Stomach (tissue), 19 donors: ENCODE measurements at places on chromosomes 5 and 9.

- no peak for DNase-seq
- H3K4me1 ChIP-seq, result no peaks in the 10 kb centered on the region
- no peak overlapping the region for H3K27ac ChIP-seq
- H3K4me3 ChIP-seq, result no peak overlapping the region
- H3K27me3 ChIP-seq, result no peaks in the 10 kb centered on the region
These were observed 53.8 kb downstream of the NDST1 start for GRCh38 chr5:150561571-150562275.

GRCh38 chr5:155150012-155150411 lies 136.5 kb downstream of the KIF4B start:
- no peak overlapping the region for H3K4me3 ChIP-seq
- no peaks in the 10 kb centered on the region for H3K36me3 ChIP-seq
- no peak for DNase-seq
- no peaks in the 10 kb centered on the region for H3K4me1 ChIP-seq

GRCh38 chr9:75088646-75089372 lies 495 bp downstream of the OSTF1 start:
- DNase-seq, result peak; percentile 79
- H3K4me1 ChIP-seq, result peaks cover 44% of the 10 kb centered on the region
- H3K27ac ChIP-seq, result peak overlapping the region; percentile 97
- H3K4me3 ChIP-seq, result peak overlapping the region; percentile 95

GRCh38 chr5:32123889-32124676 lies 50.0 kb downstream of the GOLPH3 start:
- H3K4me1 ChIP-seq, result peaks cover 10% of the 10 kb centered on the region
- H3K27ac ChIP-seq, result no peak overlapping the region
- H3K27me3 ChIP-seq, result no peaks in the 10 kb centered on the region
- no peak overlapping the region for H3K4me3 ChIP-seq

- H3K27me3 ChIP-seq, result no peaks in the 10 kb centered on the region
- peaks cover 48% of the 10 kb centered on the region for H3K36me3 ChIP-seq
- no peaks in the 10 kb centered on the region for H3K4me1 ChIP-seq
These were observed 33.1 kb downstream of the SPIN1 start for GRCh38 chr9:88421348-88421747.

- DNase-seq, result no peak
- no peaks in the 10 kb centered on the region for H3K4me1 ChIP-seq
- H3K27me3 ChIP-seq, result no peaks in the 10 kb centered on the region
- no peak overlapping the region for H3K27ac ChIP-seq
These were observed 87.1 kb upstream of the CKMT2 start for GRCh38 chr5:81146031-81146430.

DNA sequence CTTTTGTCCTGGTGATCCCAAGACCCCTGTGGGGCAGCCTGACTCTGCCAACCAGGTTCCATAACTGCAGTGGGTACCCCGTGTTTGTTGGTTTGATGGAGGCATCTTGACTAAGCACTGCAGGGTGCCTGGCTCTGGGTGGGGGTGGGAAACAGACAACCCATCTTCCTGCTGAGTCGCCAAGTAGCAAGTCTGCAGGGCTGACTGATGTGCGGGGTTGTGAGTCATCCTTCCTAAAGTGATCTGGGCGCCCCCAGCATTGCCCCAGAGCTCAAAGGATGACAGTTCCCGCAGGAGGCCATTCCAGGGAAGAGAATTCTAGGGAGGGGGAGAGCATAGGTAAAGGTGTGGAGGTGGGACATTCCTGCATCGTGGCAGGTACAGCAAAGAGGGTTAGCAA lies 23.5 kb downstream of the DAB2IP start:
- peaks cover 8% of the 10 kb centered on the region for H3K4me1 ChIP-seq
- peaks cover 16% of the 10 kb centered on the region for H3K36me3 ChIP-seq
- DNase-seq, result no peak

- no peaks in the 10 kb centered on the region for H3K4me1 ChIP-seq
- no peak for DNase-seq
- H3K36me3 ChIP-seq, result no peaks in the 10 kb centered on the region
- H3K4me3 ChIP-seq, result no peak overlapping the region
- peaks cover 5% of the 10 kb centered on the region for H3K27me3 ChIP-seq
These were observed 11.1 kb upstream of the SPATA31E1 start for GRCh38 chr9:87871425-87872078.

DNA sequence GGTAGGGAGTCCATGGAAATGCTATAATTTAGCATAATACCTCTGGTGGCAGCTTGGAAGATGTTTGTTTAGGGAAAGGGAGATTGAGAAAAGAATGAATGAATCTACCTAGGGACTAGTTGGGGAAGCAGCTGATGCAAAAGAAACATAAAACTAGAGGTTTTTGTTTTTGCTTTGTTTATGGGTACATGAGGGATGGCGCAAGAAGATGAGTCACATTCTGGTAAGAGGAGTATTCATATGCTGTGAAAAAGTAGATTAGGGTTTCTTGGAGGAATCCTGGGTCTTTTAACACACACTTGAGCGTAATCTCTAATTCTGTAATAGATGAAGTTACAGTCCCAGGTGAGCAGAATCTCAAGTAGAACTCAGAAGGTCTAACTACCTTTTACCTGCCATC lies 17.1 kb downstream of the C9orf43 start:
- H3K27me3 ChIP-seq, result no peaks in the 10 kb centered on the region
- H3K4me3 ChIP-seq, result no peak overlapping the region
- H3K27ac ChIP-seq, result no peak overlapping the region
- DNase-seq, result no peak

DNA sequence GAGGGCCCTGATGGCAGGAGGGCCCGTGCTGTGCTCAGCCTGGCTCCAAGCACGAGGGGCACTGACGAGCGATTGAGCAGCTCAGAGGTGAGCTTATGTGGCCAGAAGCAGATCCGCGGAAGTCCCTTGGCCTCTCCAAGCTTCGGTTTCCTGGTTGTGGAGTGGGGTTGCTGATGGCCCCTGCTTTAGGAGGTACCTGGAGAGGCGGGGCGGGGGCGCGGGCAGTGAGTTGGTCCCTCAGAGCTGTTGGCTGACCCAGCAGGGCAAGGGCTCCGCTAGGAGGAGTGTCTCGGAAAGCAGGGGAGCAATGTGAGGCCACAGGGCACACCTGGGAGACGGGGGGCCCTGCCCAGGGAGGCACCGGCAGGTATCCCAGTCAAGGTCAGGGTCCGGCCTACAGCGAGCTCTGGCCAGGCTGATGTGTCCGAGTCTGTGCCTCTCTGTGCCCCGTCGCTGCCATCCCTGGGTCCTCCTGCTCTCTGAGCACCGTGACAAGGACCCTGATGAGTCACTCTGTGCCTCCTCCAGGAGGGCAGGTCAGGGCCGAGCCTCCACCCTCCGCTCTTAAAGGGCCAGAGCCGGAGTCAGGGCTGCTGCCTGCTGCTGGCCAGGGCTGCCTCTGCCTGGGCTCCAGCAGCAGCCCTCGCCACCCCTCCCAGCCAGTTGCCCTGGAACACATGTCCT lies 14.8 kb downstream of the NCS1 start:
- DNase-seq, result peak; percentile 71
- H3K36me3 ChIP-seq, result no peaks in the 10 kb centered on the region
- peak overlapping the region; percentile 84 for H3K27ac ChIP-seq
- peaks cover 34% of the 10 kb centered on the region for H3K4me1 ChIP-seq

- H3K27ac ChIP-seq, result peak overlapping the region; percentile 77
- H3K27me3 ChIP-seq, result no peaks in the 10 kb centered on the region
- no peaks in the 10 kb centered on the region for H3K36me3 ChIP-seq
- H3K4me3 ChIP-seq, result no peak overlapping the region
- H3K4me1 ChIP-seq, result peaks cover 85% of the 10 kb centered on the region
- DNase-seq, result peak; percentile 40
These were observed 62.8 kb downstream of the RAPGEF1 start for GRCh38 chr9:131677049-131677443.

GRCh38 chr9:95773053-95773418 lies 102.5 kb upstream of the ERCC6L2 start:
- H3K4me1 ChIP-seq, result peaks cover 24% of the 10 kb centered on the region
- H3K27ac ChIP-seq, result peak overlapping the region; percentile 85
- no peaks in the 10 kb centered on the region for H3K36me3 ChIP-seq
- no peaks in the 10 kb centered on the region for H3K27me3 ChIP-seq
- DNase-seq, result no peak

- no peaks in the 10 kb centered on the region for H3K27me3 ChIP-seq
- H3K36me3 ChIP-seq, result no peaks in the 10 kb centered on the region
- H3K4me1 ChIP-seq, result no peaks in the 10 kb centered on the region
These were observed 101.3 kb downstream of the RASEF start for GRCh38 chr9:82961504-82962125.

DNA sequence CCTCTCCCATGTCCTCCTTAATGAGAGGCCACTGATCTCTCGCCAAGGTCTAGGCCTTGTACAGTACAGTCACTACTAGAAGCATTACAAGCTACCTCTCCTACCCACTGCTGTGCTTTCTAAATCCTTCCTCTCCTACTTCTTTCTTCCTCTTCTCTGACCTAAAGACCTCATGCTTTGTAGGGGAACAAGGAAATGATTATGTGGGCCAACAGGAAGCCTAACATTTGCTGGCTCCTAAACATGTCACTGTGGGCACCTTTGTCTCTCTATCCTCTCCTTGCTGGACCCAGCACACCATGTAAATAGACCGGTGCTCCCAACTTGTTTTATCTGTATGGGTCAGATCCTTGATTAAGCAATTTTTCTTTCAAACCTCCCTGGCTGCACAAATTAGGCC lies 16.7 kb downstream of the SLC28A3 start:
- DNase-seq, result no peak
- no peak overlapping the region for H3K27ac ChIP-seq
- H3K27me3 ChIP-seq, result no peaks in the 10 kb centered on the region
- no peak overlapping the region for H3K4me3 ChIP-seq
- H3K36me3 ChIP-seq, result no peaks in the 10 kb centered on the region
- no peaks in the 10 kb centered on the region for H3K4me1 ChIP-seq

DNA sequence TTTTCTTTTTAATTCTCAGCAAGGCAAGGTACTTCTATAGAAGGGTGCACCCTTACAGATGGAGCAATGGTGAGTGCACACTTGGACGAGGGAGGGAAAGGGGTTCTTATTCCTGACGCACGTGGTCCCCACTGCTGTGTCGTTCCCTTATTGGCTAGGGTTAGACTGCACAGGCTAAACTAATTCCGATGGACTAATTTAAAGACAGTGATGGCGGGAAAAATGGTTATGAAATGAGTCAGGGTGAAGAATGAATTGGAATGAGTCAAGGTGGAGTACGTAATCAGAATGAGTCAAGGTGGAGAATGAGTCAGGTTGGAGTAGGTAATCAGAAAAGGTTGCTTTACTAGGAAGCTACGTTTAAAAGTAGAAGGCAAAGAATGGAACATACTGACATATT lies 2.1 kb upstream of the HMGCS1 start:
- DNase-seq, result no peak
- H3K36me3 ChIP-seq, result no peaks in the 10 kb centered on the region
- H3K27me3 ChIP-seq, result no peaks in the 10 kb centered on the region
- H3K27ac ChIP-seq, result no peak overlapping the region
- no peak overlapping the region for H3K4me3 ChIP-seq

DNA sequence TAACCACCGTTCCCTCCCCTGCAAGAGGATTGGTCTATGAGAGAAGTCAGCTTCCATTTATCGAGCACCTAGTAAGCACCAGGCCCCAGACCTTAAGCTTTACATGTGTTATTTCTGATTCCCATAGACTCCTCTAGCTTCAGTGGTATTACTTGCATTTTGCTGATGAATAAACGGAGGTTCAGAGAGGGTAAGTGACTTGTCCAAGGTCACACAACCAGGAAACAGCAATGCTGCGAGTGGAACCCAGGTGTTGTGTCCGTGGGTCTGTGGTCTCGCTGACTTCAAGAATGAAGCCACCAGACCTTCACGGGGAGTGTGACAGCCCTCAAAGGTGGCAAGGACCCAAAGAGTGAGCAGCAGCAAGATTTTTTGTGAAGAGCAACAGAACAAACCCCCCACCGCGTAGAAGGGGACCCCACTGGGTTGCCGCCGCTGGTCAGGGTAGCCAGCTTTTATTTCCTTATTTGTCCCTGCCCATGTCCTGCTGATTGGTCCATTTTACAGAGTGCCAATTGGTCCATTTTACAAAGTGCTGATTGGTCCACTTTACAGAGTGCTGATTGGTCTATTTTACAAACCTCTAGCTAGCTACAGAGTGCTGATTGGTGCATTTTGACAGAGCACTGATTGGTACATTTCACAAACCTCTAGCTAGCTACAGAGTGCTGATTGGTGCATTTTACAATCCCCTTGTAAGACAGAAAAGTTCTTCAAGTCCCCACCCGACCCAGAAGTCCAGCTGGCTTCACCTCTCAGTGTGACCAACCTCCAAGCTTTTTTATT lies 29.1 kb upstream of the KCNIP1 start:
- no peak overlapping the region for H3K27ac ChIP-seq
- H3K4me1 ChIP-seq, result no peaks in the 10 kb centered on the region
- peaks cover 3% of the 10 kb centered on the region for H3K27me3 ChIP-seq

DNA sequence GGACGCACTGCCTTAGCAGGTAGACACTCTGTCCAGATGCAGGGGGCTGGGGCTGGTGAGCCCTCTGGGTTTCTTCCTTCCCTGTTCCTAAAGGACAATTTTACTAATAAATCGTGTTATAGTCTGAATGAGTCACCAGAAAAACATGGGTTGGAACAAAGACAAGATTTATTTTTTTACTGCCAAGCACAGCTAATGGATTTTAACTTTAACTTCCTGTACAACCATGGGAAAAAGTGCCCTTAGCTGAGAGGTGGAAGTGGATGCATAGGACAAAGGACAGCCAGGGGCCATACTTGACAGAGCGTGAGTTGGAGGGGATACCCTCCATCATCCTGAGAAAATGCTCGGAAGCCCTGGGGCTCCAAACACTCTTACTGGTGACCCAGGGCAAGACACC lies 300.7 kb downstream of the MSX2 start:
- no peaks in the 10 kb centered on the region for H3K4me1 ChIP-seq
- H3K27me3 ChIP-seq, result no peaks in the 10 kb centered on the region
- no peak for DNase-seq
- no peaks in the 10 kb centered on the region for H3K36me3 ChIP-seq
- H3K27ac ChIP-seq, result no peak overlapping the region

DNA sequence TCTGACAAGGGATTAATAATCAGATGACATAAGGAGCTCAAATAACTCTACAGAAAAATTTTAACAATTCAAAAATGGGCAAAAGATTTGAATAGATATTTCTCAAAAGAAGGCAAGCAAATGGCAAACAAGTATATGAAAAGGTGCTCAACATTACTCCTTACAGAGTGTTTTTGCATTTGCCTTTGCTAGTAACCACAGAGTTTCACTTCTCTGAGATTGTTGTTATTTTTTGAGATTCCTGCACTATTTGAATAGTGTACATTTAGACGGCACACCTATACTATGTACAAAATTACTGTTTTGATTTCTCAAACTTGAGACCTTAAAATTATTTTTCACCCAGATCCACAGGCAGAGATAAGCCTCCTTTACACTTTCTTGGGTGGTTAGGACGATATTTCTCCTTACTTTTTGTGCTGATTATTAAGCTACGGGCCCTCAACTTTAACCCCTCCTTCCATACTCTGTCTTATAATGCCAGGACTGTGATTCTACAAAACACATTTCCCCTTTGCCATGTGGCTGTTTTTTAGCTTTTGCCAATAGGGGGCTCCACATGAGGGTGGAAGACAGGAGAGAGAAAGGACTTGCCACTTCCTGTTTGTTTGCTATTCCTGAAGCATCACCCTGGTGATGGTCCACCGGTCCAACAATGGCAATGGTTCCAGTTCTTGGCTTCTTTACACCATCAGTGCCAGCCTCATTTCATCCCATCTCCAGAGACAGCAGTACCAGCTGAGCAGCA lies 65.0 kb upstream of the DAP start:
- no peak overlapping the region for H3K27ac ChIP-seq
- H3K36me3 ChIP-seq, result no peaks in the 10 kb centered on the region
- no peak overlapping the region for H3K4me3 ChIP-seq
- no peaks in the 10 kb centered on the region for H3K4me1 ChIP-seq
